ENCODE measurements at places on chromosomes 2 and 18.
A peak's percentile ranks its signal among the peaks of the same experiment; 100 is the strongest.

GRCh38 chr2:172451923-172452322, 24.5 kb downstream of the ITGA6 start:
- DNase-seq, result no peak

DNA sequence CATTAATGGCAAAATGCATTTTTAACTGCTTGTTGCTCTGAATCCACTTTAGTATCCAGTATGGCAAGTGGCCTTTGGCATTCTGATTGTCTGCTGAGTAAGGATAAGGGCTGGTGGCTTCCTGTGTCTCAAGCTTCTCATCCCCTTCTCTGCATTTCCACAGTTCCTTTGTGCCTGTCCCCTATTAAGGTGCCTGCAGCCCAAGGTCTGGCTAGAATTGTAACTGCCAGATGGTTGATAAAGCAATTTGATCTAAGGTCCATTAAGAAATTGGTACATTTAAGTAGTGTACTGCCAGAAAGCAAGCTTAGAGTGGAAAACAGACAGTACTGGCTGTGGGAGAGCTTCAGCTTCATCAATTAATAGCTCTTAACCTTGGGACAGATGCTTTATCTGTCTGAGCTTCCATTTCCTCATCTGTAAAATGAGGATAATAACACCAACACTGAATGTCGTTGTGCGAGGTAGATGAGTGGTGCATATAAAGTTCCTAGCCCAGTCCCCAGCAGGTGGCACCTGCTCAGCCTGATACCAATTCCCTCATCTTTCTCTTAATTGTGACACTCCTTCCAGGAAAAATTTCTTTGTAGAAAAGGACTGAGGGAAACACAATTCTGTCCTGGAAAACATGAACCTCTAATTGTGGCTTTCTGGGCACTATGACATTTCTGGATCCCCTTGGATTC, 570.6 kb upstream of the GCFC2 start:
- no peak for DNase-seq

DNA sequence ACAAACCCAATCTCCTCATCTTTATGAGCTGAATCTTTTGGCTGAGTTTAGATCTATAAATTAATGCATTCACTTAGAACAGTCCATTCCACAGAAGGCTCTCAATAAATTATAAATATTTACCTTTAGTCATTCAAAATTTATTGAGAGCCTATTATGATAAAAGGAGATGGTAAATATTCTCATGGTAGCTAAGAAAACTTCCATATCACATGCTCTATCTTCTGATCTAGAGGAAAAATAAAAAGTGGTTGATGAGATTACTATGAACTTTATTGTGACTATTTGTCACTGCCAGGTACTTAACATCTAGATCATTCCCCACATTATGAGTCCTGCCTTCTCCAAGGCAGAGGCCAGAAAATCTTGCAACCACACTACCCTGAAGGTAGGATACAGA, 62.4 kb downstream of the L3MBTL4 start:
- DNase-seq, result no peak

DNA sequence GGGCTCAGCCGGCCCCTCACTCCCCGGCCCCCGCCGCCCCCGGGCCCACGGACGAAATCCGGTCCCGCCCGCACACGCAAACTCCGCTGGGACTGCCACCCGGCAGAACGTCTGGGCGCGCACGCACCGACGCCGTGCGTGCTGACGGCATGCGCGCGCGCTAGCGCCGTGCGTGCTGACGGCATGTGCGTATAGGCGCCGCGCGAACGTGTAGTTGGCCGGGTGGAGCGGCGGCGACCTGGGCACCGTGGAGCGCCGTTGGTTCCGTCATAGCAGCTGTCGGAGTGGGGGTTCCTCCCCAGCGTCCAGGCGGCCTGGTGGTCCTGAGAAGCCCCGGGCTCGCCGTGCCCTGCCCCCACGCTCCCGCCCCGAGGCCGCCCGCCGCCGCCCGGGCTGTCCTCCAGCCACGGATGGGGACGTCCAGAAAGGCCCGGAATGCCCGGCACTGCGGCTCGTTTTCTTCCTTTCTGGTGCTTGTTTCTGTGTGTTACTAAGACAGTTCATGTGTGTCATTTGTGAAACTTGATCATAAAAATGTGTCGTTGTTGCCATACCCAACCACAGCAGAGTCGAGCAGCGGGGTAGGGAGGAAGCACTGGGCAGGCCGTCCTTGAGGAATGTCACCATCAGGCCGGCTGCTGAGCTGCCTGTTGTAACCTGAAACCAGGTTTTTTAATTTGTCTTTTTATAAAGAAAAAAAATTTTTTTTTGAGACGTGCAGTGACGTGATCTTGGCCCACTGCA, at the start of gene TXNL4A:
Gene TXNL4A (minus strand): TSS at position 113 of the 744 bp plus-strand sequence. CDS start 171 bp downstream, outside the sequence.
- peak; percentile 97 for DNase-seq

DNA sequence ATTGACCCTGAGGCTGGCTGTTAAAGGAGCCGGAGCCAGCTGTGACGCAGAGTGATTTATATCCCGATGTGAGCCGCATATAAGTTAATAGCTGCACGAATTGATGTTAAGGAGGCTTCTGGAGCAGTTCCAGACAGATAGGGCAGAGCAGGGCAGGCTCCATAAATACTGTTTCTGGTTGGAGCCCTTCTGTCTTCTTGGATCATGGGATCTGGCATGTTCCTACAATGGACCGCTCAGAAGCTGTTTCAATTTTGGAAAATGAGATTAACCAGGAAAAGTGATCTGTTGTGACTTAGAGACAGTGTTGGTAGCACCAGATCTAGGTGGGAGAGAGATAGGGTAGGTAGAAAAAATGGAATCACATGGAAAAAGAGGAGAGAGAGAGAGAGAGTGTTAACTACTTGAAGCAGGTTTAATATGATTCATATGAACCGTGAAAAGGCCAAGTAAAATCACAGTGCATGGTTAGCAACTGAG, 4.8 kb upstream of the IGFBP5 start:
- DNase-seq, result no peak

DNA sequence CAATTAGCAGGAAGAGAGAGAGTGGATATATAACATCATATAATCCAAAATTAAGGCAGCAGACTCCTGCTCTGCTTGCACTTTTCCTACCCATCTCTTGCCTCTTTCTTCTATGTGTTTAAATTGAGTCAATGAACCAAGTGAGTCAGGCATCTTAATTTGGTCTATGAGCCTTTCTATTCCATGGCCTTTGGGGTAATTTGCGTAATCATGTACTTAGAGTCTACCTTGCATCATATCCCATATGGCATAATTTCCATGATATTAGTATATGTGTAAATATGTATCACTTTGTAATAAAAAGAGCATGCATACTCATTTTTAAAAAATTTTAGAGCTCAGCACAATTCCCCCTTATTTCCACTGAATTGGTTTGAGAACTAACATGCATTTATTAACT, 555.2 kb downstream of the STK39 start:
- no peak for DNase-seq

GRCh38 chr18:49371786-49372185, 88.7 kb downstream of the DYM start:
- no peak for DNase-seq

DNA sequence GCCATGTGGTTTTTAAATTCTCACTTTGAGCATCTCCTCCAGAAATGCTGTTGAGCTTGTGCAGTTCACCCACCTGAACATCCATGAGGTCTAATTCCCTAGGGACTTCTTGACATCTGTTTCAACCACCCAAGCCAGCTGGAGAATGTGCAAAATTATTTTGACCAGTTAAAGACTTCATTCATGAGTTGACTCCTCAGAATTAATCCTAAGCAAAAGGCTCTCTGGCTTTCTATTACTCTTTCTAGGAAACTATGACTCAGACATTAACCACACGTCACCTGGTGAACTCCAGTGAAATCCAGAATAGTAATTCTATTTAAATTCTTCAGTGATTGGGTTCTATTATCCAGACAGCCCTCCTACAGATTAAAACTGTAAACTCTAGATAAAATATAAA, 247.5 kb downstream of the NBAS start:
- DNase-seq, result no peak

- DNase-seq, result no peak
Measured at GRCh38 chr2:236117401-236117800, 50.8 kb downstream of the GBX2 start.

- DNase-seq, result no peak
Measured at GRCh38 chr2:170820757-170821530, 4.3 kb downstream of the GAD1 start.
